Left lung (tissue), 14 donors: ENCODE measurements at places on chromosomes 2 and 18. TPM values are rescaled to one million over a fixed set of nuclear protein-coding genes. Genes with fewer than 3 reads are reported as not detected.

The SLC4A5 gene
- 8.2 TPM for total RNA-seq

The TSPYL6 gene
- total RNA-seq = not detected

The CPLX4 gene
- not detected for total RNA-seq

The OR6B2 gene
- not detected for total RNA-seq

The CRYBA2 gene
- not detected for total RNA-seq

The CYP26B1 gene
- 3.1 TPM for total RNA-seq

The AFF3 gene
- 42.0 TPM for total RNA-seq

The TRIM43 gene
- not detected for total RNA-seq

The DSC3 gene
- total RNA-seq = 0.97 TPM

The KCNJ3 gene
- total RNA-seq = not detected

The KATNAL2 gene
- 2.4 TPM for total RNA-seq

The QPCT gene
- 11.5 TPM for total RNA-seq

The NLRC4 gene
- total RNA-seq = 21.9 TPM

The CIB4 gene
- total RNA-seq = not detected

The GALNT14 gene
- total RNA-seq = 1.5 TPM

The LRRTM4 gene
- 0.89 TPM for total RNA-seq

The DPP10 gene
- total RNA-seq = 0.82 TPM

The PAIP2B gene
- 5.9 TPM for total RNA-seq

The C2orf76 gene
- 11.0 TPM for total RNA-seq

The GPR55 gene
- total RNA-seq = 0.24 TPM

The STARD6 gene
- not detected for total RNA-seq

The UGT1A9 gene
- total RNA-seq = not detected

The LYG2 gene
- not detected for total RNA-seq

The COL4A4 gene
- total RNA-seq = 14.1 TPM

The LIPG gene
- 47.1 TPM for total RNA-seq
